ENCODE measurements at places on chromosomes 3 and 15.

DNA sequence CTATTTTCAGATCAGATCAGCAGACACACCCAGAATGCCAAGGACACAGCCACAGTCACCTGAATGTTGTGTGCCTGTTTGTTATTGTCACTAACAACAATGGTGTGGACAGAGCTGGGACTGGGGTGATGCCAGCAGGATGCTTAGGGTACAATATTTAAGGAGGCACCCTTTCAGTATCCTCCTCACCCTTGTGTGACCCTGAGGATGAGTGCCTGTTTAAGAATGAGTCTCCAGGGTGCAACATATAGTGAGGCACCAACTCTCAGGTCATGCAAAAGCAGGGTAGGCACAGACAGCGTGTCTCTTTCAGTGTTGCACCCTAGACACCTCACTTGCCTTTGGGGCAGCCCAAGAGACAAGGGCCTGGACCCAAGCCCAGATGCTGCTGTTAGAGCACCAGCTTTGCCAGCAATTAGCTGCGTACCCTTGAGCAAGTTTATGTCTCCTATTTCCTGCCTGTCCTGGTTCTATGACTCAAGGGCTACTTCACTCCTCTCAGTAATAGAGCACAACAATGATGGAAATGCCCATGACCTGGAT, 122.6 kb downstream of the AQP9 start:
- DNase-seq, result no peak

DNA sequence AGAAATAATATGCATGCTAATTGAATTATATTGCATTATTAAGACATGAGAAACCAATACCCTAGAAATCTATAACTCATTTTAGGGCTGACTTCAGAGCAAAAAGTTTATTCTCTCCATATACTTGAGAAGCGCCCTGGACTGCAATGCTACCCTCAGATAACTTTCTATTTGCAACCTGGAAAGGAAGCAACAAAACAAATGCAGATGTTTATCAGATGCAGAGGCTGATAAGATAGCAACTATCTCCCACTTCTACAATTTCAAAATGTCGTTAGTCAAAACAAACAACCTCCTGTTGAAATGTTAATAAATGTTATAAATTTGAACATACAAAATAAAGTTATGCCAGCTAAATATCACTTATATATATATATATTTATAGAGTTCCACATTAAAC, 34.8 kb downstream of the HES1 start:
- no peak for DNase-seq

- no peak for DNase-seq
Observed at GRCh38 chr3:56547486-56547885, 9.5 kb upstream of the CCDC66 start.

- DNase-seq, result no peak
Observed at GRCh38 chr3:27171113-27171512, 198.1 kb downstream of the NEK10 start.

- peak; percentile 5 for DNase-seq
Observed at GRCh38 chr3:11059090-11059798, 66.7 kb downstream of the SLC6A1 start.

- no peak for DNase-seq
Observed at GRCh38 chr3:160247766-160248165, 22.5 kb downstream of the C3orf80 start.
